ENCODE measurements at places on chromosomes 4 and X.

- DNase-seq, result no peak
Measured at GRCh38 chr4:120919358-120919757, 3.2 kb downstream of the PRDM5 start.

GRCh38 chrX:70553516-70553915, 108.9 kb downstream of the DLG3 start:
- no peak for DNase-seq

DNA sequence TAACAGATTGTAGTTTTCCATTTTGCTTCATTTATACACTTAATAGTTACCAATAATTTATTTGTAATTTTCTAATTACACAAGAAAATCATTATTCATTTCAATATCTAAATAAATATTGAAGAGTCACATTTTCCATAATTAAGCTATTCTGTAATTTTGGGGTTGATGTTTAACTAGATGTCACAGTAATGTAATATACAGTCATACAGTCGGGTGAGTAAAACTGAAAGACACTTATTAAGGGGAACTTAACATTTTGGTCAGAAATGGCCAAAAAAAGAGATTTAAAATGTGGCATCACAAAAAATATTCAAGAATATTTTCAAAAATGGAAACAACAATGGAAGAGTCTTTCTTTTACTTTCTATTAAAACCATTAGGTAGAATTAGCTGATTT, 1080.3 kb downstream of the ARAP2 start:
- DNase-seq, result no peak

DNA sequence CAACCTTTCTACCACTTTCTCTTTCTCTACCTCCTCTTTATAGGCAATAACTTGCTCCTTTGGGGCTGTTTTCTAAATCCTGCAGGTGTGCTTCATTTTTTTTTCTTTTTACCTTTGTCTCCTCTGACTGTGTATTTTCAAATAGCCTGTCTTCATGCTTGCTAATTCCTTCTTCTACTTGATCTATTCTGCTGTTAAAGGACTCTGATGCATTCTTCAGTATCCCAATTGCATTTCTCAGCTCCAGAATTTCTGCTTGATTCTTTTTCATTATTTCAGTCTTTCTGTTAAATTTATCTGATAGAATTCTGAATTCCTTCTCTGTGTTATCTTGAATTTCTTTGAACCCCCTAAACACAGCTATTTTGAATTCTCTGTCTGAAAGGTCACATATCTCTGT, 67.7 kb upstream of the IL2 start:
- no peak for DNase-seq

Measured in CD4-positive, alpha-beta T cell treated with Interleukin-12 subunit alpha and Interleukin-12 subunit beta, for 1 hour (primary cell).